NCI-H2171 treated with DMSO at 0.1 percent for 48 hours (cell line): ENCODE measurements at places on chromosomes 12 and 14.

- DNase-seq: no peak
Observed at GRCh38 chr14:52863334-52863700, 71.9 kb upstream of the GNPNAT1 start.

DNA sequence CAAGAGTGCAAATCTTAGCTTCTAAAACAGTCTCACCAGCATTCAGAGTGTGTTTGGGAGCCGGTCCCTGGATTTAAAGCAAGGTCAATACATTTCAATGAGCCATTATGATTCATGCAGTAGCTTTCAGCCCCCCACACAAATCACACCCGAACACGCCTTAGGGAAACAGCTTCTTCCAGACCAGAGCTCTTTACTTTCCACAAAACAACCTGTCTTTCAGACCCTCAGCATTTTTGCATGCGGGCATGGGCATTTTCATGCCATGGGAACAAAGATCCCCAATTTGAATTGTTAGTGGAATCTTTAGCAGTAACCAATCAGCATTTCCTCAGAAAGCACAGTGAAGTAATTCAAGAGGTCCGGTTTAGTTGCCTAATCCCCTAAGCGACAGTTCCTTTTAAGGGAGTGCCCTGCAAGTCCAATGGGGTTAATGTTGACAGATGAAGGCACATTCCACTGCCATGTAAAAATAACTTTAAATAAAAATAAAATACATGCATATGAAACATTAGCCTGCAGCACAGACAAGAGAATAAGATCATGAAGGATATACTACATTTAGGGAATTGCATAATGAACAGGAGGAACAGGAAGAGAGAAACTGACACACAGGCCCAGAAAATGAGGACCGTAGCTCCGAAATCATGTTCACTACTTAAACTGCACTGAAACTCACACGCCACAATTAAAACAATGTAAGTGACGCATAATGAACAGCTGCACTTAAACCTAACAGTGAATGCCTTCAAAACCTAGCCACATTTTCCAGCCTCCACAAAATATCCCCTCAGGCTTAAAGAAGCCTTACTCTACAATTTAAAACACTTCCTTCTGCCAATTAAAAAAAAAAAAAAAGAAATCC lies 4.0 kb downstream of the VPS37B start:
- no peak for DNase-seq

GRCh38 chr12:42804928-42805327 lies 215.4 kb upstream of the PRICKLE1 start:
- no peak for DNase-seq

GRCh38 chr12:52032446-52032803 lies 18.8 kb upstream of the NR4A1 start:
- peak; percentile 62 for DNase-seq

DNA sequence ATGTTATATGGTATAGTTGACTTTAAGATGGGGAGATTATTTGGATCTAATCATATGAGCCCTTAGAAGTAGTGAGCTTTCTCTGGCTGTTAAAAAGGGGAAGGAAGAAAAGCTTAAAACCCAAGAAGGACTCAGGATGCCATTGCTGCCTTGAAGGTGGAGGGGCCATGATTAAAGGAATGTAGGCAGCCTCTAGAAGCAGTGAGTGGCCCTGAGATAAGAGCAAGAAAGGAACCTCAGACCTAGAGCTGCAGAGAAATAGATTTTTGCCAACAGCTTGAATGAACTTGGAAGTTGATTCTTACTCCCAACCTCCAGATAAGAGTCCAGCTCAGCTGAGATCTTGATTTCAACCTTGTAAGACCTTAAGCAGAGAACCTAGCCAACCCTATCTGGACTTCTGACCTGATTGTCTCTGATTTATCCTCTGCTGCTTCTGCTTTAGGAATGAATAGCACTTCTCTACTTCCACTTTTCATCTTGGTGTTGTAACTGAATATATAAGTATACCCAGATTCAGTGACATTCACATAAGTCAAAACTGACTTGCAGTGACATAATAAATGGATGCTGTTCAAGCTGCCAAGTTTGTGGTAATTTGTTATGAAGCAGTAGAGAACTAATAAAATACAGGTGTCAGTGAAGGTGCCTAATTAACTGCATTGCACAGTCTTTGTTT lies 33.5 kb downstream of the RAD51B start:
- no peak for DNase-seq

DNA sequence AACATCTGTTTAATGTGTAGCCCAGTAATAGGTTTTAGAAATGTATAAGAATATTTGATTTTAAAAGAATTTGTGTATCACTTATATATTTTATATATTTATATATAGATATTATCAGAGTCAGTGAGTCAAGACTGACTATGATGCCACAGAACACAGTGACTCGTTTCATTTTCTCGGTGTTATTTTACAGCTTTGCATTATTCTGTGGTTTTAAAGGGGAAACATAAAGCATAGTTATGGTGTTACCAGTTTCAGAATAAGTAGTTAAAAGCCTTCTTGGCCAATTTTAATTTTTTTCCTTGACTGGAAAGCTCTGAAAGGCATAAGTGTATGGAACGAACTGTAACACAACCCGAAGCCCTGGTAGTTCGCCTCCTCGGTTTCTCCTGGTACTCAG lies 91.0 kb downstream of the GRIP1 start:
- DNase-seq: no peak

- no peak for DNase-seq
Observed at GRCh38 chr12:32512910-32513309, 113.6 kb downstream of the FGD4 start.

GRCh38 chr12:25546318-25546717 lies 6.8 kb downstream of the LMNTD1 start:
- no peak for DNase-seq

GRCh38 chr14:74945261-74945851 lies 10.0 kb downstream of the PGF start:
- no peak for DNase-seq

GRCh38 chr14:31660728-31661127 lies 99.5 kb downstream of the NUBPL start:
- no peak for DNase-seq

GRCh38 chr12:50580436-50580835 lies 75.7 kb downstream of the DIP2B start:
- no peak for DNase-seq

DNA sequence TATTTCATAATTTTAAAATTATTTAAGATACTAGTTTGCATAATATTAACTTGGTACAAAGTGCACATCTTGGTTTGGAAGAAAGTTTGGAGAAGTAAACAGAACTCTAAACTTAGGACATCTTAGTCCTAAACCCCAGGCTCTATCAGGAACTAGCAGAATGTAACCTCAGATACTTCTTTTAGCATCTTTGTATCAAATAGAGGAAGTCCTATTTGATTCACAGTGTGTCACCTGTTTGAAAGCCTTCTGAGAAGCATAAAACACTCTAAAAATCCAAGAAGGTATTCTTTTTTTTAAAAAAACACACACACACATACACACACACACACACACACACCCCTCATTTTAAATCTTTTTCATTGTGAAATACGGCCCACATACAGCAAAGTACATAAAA lies 12.0 kb upstream of the RNU6-7 start:
- no peak for DNase-seq

DNA sequence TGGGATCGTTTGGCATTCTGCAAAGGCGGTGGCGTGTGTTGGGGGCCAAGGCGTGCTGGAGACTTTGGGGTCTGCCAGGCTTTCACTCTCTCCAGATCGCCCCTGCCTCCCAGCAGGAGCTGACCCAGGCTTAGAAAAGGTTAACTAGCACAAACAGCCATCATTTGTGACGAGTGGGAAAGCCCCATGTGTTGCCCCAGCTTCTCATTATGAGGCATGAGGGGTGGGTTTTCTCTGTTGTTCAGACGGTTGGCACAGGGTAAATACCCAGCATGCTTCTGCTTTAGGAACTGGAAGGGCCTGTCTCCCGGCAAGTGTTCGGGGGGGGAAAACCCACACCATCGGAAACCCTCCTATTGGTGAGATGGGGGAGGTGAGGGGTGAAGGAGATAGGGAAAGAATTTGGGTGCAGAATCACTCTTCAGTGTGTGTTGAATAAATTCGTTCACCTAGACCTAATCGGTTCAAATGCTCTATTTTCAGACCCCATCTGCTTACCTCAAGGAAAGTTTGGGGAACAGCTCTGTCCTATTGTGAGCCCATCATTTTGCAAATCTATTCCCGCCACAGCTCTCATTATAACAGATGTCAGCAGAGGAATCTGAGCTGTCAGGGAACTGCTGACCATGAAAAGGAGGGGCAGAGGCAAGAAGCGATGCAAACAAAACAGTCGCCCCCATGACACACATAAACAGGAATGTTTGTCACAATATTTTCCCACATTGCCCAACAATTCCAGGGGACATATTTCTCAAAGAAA lies 34.7 kb upstream of the C12orf42 start:
- peak; percentile 87 for DNase-seq

- no peak for DNase-seq
Observed at GRCh38 chr12:52274521-52275120, at the start of gene KRT86. Gene KRT86 (plus strand): TSS chr12:52274645. CDS start chr12:52301917, 27,272 bp downstream.

DNA sequence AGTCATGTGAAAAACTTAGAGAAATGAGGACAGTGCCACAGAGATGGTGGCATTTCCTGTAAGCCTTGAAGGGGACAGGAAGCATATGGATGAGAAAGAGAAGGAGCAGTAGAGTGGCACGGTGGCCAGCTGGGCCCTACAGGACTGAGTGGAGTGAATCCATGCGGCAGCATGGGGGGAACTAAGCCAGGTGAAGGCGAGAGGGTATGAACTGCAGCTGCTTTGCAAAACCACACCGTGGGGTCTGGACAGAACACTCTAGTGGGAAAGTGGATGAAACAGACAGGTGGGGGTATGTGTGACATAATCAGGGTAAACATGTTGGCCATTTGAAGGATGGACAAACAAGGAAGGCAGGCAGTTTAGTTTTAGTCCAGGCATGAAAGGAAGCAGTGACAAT lies 10.4 kb upstream of the SYCP3 start:
- no peak for DNase-seq

GRCh38 chr12:56257491-56258067 lies 605 bp downstream of the ANKRD52 start:
- DNase-seq: peak; percentile 30

- DNase-seq: no peak
Observed at GRCh38 chr12:114311974-114312373, 94.0 kb downstream of the TBX5 start.

DNA sequence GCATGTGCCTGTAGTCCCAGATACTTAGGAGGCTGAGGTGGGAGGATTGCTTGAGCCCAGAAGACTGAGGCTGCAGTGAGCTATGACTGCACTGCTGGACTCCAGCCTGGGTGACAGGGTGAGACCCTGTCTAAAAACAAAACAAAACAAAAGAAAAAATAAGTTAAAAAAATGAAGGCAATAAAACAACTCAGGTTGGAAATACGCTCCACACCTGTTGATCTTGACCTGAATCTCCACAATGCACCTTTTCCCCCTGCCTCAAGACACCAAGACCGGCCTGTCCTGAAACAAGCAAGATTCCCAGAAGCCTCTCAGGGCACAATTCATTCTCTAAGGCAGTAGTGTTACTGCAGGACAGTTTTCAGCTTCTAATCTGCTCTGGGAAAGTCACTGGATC lies 20.8 kb upstream of the CEBPE start:
- DNase-seq: no peak

DNA sequence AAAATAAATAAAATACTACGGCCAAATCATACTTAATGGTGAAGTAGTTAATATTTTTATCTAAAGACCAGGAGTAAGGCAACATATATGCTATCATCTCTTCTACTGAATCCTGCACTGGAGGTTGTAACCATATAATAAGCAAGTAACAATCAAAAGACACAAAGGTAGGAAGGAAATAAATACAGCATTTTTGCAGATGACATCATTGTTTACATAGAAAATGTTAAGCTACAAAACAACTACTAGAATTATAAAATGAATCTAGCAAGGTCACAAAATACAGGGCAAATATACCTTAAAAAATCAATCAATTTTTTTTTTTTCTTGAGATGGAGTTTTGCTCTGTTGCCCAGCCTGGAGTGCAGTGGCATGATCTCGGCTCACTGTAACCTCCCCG lies 51.6 kb upstream of the BDKRB2 start:
- DNase-seq: no peak

DNA sequence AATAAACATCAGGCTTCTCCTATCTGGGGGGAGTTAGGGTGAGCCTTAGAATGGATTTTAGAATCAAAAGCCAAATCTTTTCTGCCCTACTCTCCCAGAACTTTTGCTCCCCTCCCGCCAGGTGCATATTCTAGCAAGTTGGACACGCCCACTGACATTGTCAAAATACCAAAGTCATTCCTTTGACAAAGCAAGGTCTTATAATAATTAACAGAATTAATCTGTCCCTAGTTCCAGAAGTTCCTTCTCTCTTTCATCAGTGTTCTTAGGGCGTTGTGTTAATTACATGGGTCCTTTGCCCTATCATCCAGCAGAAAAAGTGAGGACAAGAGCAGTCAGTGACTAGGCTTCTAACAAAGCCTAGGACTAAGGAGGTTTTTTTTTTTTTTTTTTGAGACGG lies 2.4 kb downstream of the PRR13 start:
- no peak for DNase-seq

DNA sequence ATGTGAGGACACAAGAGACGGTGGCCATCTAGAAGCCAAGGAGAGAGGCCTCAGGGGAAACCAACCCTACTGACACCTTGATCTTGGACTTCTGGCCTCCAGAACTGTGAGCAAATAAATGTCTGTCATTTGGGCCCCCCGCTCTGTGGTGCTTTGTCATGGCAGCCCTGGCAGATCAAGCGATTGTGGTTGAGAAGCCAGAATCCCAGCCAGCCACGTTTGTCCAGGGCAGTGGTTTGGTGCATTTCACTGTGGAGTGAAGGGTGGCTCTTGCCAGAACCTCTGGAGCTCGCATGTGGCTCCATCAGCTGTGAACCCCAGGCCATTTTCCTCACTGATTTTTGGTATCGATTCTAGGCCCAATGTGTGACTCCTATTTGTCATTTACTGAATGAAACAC lies 404.9 kb downstream of the BCL11B start:
- no peak for DNase-seq

- DNase-seq: no peak
Observed at GRCh38 chr12:52721838-52722470, 18.6 kb upstream of the KRT77 start.

GRCh38 chr12:27077586-27077985 lies 4.8 kb downstream of the C12orf71 start:
- no peak for DNase-seq

- peak; percentile 96 for DNase-seq
Observed at GRCh38 chr12:96462571-96463280, 26.7 kb upstream of the CFAP54 start.

DNA sequence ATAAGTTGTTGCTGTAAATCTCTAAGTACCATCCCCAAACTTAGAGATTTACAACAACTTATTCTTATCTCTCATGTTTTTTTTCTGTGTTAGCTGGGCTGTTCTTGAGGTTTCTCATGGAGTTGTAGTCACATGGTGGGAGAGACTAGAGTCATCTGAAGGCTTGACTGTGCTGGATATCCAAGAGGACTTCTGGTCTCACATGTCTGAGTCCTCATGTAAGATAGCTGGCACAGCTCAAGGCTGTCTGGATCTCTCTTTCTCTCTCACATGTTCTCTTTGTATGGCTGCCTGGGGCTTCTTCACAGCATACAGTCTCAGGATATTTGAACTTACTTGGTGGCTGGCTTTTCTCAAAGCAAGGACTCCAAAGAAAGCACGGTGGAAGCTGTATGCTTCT lies 63.8 kb downstream of the DACT1 start:
- no peak for DNase-seq

GRCh38 chr12:3129301-3130056 lies 52.3 kb downstream of the TSPAN9 start:
- DNase-seq: no peak
